NCI-H524 (cell line): ENCODE measurements at places on chromosomes 1 and 21.

GRCh38 chr1:64050601-64051000 lies 152.8 kb upstream of the UBE2U start:
- DNase-seq, result no peak

DNA sequence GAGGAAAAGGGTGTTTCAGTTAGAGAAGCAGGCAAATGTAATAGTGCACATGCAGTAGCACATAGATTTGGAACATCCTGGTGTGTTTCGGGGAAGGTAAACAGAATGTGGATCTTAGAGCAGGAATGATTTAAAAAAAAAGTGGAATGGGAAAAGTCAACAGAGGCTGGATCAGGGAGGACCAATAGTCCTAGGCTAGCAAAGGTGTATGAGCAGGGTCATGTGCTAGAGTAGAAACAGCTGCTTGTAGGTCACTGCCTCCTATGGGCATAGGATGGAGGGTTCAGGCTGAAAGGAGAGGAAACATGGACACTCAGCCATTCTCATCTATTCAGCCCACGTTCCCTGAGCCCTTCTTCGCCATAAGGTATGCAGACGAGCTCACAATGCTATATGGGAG lies 3.7 kb upstream of the KPNA6 start:
- no peak for DNase-seq

DNA sequence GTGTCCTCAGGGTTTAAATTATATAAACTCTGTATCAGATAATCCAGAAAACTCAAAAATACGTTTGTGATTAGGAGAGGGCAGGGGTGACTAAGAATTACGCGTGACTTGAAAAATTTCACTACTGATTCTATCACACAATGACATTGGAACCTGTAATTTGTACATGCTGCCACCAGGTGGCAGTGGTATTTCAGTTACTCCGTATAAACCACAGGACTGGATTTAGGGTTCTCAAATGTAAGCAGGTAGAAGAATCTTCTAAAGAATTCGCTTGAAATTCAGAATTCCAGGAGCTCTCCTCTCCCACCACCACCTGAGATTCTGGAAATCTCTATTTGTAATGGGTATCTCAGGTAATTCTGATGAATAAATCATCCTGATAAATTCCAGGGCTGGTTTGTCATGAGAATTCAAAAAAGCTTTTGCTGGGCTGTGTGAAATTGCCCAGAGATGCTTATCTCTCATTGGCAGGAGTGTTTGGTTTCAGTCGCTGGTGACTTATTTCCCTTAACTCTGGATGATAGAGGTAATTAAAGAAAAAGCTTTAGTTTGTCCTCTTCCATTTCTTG lies 1.7 kb upstream of the KRTAP7-1 start:
- peak; percentile 26 for DNase-seq

GRCh38 chr1:190658907-190659306 lies 181.2 kb upstream of the BRINP3 start:
- DNase-seq, result no peak
